ENCODE measurements at places on chromosomes 12 and 14.

DNA sequence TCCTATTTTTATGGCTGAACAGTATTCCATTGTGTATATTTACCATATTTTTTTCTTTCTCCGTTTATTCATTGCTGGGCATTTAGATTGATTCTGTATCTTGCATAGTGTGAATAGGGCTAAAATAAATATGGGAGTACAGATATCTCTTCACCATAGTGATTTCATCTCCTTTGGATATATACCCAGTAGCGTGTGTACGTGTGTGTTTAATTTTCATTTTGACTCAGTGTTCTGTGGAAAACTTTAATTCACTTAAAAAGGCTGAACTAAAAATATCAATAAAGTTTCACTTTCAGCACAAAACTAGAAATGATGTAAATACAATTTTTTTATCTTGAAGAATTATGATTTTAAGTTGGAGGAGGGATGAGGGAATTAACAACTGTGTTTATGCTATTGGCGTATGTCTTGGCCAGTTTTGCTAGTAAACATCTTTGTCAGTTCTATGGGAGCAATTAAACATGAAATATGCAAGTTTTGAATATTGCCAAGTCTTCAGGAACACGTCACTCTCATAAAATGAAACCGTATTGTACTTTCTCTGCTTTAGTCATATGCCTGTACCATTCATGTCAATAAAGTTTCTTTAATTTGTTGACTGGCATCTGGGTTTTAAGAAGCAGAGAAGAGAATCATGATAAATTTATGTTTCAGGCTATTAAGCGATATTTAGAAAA lies 99.8 kb downstream of the PTGER2 start:
- DNase-seq, result no peak

- DNase-seq, result no peak
Measured at GRCh38 chr14:106802413-106803364, 1276.3 kb downstream of the TMEM121 start.

GRCh38 chr14:68318828-68319227 lies 474.0 kb downstream of the ZFP36L1 start:
- no peak for DNase-seq

- no peak for DNase-seq
Measured at GRCh38 chr14:75274899-75275569, 3.6 kb upstream of the FOS start.

GRCh38 chr14:90336985-90337384 lies 5.2 kb upstream of the NRDE2 start:
- DNase-seq, result no peak

GRCh38 chr12:73514672-73515071 lies 1023.0 kb upstream of the ATXN7L3B start:
- no peak for DNase-seq

- no peak for DNase-seq
Measured at GRCh38 chr12:111816065-111816615, 25.9 kb upstream of the MAPKAPK5 start.

DNA sequence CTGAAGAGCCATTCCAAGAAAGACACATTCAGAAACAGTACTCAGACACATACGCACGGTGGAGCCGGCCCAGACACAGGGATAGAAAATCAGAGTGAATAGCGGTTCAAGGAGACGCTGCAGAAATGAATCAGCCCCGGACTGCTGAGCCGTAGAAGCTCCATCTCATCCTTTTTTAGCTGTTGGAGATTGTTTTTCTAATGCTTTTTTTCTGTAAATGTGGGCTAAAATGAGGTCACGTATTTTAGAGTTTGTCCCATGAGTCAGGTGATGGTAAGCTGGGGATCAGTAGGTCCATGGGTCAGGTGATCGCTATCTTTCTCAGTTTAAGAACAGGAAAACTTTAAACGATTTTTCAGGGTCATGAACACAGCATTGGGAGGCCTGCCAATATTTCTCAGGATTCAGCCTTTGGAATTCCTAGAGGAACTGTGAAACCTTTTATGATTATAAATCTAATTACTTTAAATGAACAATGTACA lies 202.4 kb downstream of the ITPR2 start:
- no peak for DNase-seq

GRCh38 chr12:92676710-92677109 lies 26.1 kb upstream of the PLEKHG7 start:
- DNase-seq, result no peak

- DNase-seq, result no peak
Measured at GRCh38 chr12:87405918-87406317, 623.3 kb downstream of the C12orf50 start.

- DNase-seq, result no peak
Measured at GRCh38 chr12:54949073-54949711, 35.4 kb downstream of the TESPA1 start.

- peak; percentile 20 for DNase-seq
Measured at GRCh38 chr12:66352197-66352596, 49.9 kb downstream of the HELB start.

GRCh38 chr12:98530068-98530467 lies 14.7 kb downstream of the TMPO start:
- DNase-seq, result no peak

DNA sequence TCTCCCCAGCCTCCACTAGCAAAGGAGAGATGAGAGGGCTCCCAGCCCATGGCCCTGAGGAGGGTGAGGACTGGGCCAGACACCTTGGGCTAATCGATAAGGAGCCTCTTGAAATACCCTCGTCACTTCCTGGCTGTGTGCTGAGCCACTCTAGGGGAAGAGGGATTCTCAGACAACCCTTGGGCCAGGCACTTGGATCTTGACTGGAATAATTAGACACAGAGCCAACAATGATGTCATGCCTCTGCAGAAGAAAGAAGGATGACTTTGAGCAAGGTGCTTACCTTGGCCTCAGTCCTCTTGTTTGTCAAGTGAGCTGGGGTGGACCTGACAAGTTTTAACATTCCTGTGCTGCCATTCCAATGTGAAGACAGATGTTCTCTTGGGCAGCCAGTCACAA lies 83.1 kb downstream of the LRRC74A start:
- no peak for DNase-seq

DNA sequence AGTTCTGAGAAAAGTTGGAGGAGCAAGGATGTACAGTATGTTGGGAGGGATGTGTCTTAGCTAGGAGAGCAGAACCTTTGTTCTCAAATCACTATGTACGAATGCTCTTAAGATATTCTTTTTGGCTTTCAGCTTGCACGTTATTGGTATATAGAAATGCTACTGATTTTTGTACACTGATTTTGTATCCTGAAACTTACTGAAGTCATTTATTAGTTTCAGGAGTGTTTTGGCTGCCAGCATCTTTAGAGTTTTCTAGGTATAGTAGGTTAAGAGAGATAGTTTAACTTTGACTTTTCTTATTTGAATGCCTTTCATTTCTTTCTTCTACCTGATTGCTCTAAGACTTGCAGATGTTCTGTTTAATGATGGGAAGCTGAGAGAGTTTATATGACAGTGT lies 442.8 kb upstream of the FBXO33 start:
- no peak for DNase-seq
